ENCODE measurements at places on chromosomes 5 and 9.

DNA sequence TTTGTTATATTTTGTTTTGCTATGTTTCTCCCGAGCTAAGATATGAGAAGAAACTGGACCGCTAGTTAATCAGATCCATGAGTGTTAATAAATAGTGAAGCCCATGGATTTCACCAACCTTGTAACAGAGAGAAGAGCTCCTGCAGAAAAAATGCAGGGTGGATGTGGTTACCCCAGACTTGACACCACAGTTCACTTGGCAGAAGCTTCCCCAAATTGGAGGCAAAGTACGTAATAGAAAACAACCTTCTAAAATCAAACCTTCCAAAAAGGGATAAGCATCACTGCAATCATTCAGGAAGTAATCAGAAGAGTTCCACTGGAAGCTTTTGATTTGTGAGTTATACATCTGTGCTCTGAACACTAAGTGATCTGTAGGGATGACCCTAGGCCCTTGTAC, 267.5 kb downstream of the ACTL7B start:
- no peak for DNase-seq

- DNase-seq = peak; percentile 43
Observed at GRCh38 chr9:137070906-137071275, 534 bp upstream of the SAPCD2 start.

DNA sequence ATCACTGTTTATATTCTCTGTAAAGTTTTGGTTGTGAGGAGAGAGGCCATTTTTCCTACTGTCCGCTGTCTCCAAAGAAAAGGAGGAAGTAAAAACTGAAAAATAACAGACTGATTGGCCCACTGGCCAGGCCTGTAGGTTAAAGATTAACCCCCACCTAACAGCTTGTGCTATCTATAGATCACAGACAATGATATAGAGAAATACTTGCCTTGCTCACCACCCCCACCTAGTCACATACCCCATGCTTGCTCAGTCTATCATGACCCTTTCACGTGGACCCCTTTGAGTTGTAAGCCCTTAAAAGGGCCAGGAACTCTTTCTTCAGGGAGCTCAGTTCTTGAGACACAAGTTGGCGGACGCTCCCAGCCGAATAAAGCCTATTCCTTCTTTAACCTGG, 357.4 kb downstream of the PRDM9 start:
- no peak for DNase-seq

- DNase-seq = no peak
Observed at GRCh38 chr5:158814521-158814920, 285.2 kb downstream of the EBF1 start.

GRCh38 chr9:31388660-31389059, 995.8 kb upstream of the ACO1 start:
- no peak for DNase-seq

GRCh38 chr9:79564105-79564504, 7.7 kb upstream of the TLE4 start:
- DNase-seq = no peak

DNA sequence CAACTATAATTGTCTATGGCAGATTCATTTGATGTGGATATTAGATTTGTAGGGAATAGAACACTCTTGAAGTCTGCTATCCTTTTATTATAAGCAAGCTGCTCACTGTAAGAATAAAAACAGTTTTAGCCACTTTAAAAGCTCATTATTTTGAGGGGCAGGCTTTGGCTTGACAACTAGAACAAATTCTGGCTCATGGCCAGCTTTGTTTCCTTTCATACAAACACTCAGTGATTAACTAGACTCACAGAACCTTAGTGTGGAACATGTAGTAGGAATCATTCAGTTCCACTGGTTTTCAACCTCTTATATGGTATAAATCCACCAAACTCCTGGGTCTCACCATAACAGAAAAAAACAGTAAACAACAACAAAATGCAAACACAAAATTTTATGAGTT, 27.4 kb upstream of the CEP120 start:
- peak; percentile 38 for DNase-seq

GRCh38 chr9:112149211-112149610, 25.9 kb downstream of the SUSD1 start:
- no peak for DNase-seq

GRCh38 chr5:76692651-76693050, 23.3 kb upstream of the F2R start:
- no peak for DNase-seq

DNA sequence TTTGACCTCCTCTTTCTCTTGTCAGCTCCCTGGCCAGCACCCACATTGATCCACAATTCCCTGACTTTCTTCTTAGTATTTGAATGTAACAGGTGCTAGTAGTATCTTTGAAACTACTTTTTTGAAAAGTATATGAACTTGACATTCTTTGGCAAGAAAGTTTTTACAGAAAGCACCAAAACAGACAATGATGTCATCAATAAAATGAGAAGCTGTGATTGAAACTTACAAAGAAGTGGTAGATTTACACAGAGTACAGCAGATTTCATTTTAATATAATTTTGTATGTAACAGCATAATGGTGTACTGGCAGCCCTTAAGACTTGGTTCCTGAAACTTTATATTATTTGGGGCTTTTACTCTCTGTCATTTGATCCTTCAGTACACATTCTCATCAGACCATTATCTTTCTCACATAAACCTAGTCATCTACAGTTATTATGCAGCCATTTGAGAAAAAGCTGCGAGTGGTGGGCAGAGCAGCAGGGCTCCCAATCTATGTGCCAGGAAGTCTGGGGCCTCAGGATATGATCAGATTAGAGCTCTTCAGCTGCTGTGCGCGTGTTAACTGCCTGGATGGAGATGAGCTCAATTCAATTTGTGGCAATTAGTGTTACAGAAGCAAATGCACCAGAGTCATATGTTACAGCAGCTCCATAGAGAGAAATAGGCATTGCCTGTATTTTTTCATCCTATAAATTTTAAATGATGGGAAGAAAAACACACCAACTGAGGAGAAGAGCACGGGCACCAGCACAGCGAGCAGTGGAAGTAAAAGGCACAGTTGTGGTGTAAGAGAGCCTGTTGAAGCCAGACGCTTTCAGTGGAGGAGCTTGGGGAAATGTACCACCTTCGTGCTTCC, 126.1 kb downstream of the STARD4 start:
- peak; percentile 66 for DNase-seq

- DNase-seq = no peak
Observed at GRCh38 chr5:145246961-145247744, 588.0 kb downstream of the PRELID2 start.

- no peak for DNase-seq
Observed at GRCh38 chr9:110115826-110116542, 92.0 kb downstream of the C9orf152 start.

GRCh38 chr5:673831-674629, 19.1 kb downstream of the TPPP start:
- no peak for DNase-seq

DNA sequence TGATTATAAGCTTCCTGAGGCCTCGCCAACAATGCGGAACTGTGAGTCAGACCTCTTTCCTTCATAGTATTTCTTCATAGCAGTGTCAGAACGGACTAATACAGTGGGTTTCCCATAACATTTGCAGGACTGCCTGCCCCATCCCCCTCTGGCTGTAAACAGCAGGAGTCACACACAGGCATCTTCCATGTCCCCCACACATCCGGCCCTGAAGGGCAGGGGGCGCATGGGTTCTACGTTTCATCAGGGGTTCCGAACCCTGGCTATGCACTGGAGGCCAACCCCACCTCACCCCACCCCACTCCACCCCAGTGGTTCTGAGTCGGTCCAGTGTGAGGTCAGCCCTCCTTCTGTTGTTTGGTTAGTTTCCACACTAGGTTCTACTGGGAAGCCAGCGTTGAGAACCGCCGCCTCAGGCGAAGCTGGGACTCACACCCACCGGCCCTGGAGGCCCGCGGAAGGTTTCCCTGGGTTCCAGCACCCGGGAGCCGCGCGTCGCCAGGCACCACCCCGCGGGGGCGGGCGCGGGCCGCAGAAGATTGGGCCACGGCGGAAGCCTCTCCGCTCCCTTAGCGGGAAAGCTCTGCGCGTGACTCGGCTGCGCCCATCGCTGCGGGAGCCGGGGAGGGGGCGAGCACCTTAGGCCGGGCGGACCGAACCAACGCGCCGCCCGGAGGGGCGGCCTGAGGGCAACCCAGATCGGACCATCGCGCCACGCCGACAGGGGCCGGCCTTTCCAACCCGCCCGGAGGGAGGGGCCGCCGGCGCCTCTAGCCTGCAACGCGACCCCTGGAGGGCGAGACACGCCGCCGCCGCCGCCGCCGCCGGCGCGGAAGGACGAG, at the start of gene RUSC2:
Gene RUSC2, plus strand, starts transcription at position 799 of the 842 bp plus-strand sequence. CDS start 56,411 bp downstream, outside the sequence.
- peak; percentile 87 for DNase-seq

DNA sequence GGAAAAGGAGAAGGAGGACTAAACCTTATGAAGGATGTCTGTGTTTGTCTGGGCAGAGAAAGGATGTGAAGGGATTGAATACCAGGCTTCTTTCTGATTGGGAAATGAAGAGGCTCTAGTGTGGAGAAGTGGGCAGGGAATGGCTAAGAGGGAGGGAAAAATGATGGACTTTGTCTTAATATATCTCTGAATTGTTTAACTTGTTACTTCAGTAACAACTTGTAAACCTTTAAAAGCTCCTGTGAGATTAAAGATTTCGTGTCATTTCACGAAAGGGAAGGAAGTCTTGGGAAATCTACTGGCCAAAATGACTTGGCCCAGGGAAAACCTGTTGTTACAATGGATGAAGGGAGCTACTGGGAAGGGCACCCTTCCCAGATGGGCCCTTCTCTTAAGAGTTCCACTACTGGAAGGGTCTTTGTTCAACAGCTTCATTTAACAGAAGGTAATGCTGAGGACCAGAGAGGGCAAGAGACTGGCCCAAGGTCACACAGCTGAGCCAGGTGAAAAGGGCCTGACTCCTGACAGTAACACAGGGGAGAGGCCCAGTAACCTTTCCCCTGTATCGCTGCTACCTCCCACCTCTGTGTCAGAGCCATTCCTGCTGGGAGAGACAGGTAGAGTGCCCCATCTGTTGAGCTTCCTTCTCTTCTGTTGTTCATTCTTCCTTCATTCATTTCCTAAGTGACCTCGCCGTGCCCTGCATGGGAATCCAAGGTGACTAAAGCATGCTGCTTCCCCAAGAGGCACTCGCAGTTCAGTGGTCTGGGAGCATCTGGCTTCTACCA, 5.1 kb upstream of the TCOF1 start:
- no peak for DNase-seq

- no peak for DNase-seq
Observed at GRCh38 chr5:160105686-160106360, 13.4 kb downstream of the PWWP2A start.

DNA sequence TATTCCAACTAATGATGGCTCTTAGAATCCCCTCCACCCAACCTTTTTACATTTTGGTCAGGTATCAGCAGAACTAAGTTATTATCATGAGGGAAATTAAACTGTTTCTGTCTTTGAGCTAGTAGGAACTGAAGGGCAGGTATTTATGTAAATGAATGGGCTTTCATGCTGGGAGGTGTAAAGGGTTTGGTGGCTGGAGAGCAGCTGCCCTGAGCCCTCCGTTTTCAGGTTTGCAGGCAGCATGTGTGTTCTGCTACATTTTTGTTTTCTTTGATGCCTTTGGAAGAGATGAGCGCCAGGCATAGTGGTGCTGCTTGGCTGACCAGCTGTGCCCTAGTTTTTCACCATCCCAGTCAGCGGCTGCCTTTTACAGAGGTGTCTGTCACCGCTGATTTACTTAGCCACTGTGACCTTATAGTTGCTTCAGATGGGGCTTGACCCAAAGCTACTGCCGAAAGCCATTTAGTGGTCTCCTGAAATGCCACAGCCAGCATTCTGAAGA, 231.9 kb downstream of the MAST4 start:
- no peak for DNase-seq
